Activated T-helper 2 cell treated with anti-CD3 and anti-CD28 coated beads, Interferon-gamma antibody, Interleukin-2, Interleukin-4, amounts not matched to agents 10 μg/mL and 5 μg/mL and 100 μg/mL, durations not matched to agents 14 hours and 24 hours and 36 hours (primary cell): ENCODE measurements at places on chromosomes 2 and 18.

- DNase-seq = peak; percentile 43
These were observed 173.6 kb downstream of the SMAD7 start for GRCh38 chr18:48777026-48777743.

GRCh38 chr2:109439390-109439786, 174.4 kb downstream of the SEPTIN10 start:
- DNase-seq = no peak

DNA sequence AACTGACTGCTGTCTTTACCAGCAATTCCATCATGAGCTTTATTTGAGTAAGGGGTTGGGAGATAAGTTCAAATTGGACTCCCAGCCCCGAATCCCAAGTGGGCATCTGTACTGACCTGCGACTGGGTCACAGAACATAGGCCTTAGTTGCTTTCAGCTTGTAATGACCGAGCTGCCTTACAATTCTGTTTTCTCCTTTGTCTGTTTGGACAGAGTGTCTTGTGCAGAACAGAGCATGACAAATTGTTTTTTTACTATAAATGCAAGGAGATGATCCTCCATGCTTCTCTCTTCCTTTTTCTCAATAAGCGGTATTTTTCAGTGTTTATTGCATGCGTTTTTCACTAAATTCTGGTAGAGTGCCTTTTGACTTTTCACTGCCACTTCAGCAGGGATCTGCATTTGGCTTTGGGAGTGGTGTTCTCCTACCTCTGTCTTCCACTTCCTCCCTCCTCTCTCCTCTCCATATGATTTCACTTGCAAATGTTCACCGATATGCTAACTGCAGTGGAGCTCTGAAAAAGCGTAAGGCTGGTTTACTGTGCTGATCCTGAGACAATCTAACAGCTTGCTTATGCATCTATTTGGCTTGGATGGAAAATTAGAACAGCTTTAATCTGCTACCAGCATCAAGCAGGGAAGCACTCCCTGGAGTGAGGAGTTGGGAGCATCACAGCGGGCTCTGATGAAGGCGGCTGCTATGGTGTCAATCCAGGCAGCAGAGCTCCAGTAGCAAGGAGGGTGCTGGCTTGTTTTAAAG, 158.8 kb upstream of the SMIM21 start:
- no peak for DNase-seq

DNA sequence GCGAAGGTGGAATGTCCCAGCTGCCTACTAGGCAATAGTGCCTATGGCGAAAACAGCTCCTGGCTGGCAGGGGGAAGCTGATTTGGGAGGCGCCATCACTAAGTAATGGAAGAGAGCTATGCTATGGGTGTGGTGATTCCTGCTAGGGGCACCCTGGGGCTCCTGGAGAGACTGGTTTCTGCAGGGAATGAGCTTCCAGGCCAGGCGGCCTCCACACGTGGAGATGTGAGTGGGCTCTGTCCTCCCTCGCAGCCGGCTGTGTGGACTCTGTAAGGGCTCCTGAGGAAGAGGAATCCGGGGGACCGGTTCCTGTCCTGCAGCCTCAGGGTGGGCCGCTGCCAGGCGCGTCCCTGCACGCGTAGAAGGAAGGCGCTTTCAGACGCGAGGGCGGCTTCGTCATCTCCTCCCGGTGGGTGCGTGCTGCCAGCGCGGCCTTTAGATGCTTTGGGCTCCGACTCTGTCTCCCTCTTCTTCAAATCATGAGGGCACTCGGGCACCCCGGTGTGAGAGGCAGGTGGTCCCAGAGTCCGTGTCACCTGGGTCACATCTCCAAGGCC, 55.5 kb upstream of the ANKRD62 start:
- DNase-seq = no peak

DNA sequence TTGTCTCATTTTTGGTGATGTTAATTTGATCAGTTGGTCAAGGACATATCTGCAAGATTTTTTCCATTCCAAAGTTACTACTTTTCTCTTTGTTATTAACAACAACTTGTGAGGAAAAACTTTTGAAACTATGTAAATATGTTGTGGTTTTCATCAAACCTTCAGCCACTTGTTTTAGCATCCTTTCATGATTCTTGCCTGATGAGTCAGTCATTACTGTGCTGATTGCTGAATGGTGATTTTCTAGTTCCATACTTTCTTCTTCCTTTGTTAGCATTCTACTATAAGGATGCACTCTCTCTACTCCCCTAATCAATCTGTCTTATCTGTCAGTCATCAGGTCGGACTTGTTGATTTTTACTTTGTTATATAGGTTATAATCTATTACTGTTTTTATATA, 10.9 kb downstream of the TMEM87B start:
- DNase-seq = no peak

DNA sequence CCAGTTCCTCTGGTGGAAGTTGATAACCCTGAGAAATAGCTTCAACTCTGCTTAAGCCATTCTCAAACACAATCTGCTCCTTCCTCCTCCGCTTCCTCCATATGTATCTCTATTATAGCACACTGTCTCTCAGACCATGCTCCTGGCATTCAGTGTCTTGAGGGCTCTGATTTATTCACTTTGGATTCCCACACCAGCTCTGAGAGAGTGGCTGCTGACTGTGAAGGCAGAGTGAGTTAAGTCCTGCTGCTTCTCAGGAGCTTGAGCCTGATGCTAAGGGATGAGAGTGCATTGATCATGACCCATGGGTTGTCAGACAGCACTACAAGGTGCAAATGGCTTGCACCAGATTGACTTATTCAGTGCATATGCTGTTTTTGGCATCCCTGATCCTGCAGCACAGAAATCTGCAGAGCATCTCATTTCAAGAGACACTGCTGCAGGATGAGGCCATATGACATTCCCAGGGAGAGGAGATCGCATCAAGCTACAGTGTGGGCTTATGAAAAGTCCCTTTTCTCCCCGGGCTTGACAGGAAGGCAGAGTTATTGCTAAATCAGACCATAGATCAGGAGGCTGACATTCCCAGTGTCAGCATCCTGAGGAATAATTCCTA, 500.5 kb upstream of the RAB6C start:
- no peak for DNase-seq

DNA sequence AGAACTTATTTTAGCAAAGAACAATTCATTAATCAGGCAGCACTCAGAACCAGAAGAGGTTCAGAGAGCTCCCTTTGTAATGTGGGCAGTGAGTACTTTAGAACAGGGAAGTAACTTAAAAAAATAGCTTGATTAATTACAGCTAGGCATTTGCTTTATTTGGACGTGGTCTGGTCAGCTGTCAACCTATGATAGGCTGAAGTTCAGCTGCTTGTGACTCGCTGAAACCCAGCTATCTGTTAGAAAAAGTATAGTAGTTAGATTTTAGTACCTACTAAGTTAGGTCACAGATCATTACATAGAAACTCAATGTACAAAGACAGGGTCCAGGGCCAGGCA, 40.0 kb downstream of the PKDCC start:
- DNase-seq = no peak

GRCh38 chr2:133264989-133265401, 303.3 kb downstream of the NCKAP5 start:
- DNase-seq = no peak

- DNase-seq = no peak
These were observed 28.8 kb upstream of the TMEM18 start for GRCh38 chr2:705971-706511.

DNA sequence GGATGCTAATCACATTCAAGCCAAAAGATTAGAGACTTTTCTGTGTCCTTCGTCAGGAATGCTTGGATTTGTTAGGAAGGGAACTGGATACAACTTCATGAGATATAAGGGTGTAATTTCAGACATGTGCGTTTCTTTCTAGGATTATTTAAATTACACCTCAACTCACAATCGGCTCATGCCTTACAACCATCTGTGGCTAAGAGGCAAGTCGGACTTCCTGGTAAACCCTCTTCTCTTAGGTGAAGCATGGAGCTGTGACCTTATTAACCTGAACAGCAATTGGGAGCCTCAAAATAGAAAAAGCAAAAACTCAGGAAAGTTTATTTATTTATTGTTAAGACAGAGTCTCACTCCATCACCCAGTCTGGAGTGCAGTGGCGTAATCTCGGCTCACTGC, 61.8 kb downstream of the SEMA4F start:
- no peak for DNase-seq

DNA sequence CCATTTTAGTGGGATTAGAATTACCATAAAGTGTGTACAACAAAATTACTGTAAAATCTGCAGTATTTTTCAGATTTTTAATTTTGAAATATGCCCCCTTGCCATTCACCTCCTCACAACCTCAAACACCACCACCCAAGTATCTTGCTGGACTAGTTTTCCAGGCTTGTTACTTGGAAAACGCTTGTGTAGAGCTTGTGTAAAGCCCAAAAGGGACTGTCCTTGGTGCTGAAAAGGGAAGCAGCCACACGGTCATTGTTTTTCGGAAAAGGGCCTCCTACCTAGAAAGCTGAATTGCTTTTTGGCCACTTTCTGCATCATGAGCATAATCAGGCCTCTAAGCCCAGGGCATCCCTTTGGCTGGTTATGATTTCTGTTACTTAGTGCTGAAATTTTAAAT, 563.4 kb downstream of the LRRTM4 start:
- no peak for DNase-seq

GRCh38 chr2:47592381-47592780, 189.4 kb downstream of the MSH2 start:
- DNase-seq = no peak

- no peak for DNase-seq
These were observed 278.7 kb upstream of the PXDN start for GRCh38 chr2:2022941-2023586.

GRCh38 chr2:7363906-7364305, 446.7 kb downstream of the RNF144A start:
- no peak for DNase-seq

- no peak for DNase-seq
These were observed 70.3 kb downstream of the BCL2L11 start for GRCh38 chr2:111190816-111191540.

GRCh38 chr2:136468799-136469369, 296.5 kb upstream of the THSD7B start:
- DNase-seq = no peak

DNA sequence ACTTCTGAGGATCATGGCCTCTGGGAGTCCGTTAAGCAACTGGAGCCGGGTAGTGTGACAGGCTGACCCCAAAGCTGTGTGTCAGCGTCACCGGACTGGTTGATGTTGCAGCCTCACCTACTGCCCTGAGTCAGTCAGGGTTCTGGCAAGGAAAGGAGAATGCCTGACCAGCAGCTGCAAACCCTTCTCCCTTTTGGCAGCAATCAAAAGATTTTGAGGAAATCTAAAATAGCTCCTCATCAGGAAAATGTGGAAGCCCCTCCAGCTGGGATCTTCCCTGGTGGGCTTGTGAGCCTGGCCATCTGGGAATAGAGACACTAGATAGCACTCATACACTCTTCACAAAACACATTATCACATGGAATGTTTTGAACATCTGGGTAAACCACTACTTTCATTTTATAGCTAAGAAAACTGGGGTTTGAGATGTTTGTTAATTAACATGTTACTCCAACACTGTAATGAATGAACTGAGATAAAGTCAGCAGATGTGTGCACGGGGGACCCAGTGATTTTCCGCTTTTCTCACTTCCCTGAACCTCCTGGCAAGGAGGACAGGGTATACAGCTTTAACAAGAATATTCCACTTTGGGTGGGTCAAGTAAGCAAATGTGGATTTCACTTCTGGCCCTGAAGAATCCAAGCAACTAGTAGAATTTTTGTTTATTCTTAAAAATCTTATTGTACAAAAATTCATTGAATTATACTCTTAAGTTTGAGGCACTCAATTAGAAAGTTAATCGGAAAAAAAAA, 24.7 kb downstream of the CLUL1 start:
- no peak for DNase-seq

DNA sequence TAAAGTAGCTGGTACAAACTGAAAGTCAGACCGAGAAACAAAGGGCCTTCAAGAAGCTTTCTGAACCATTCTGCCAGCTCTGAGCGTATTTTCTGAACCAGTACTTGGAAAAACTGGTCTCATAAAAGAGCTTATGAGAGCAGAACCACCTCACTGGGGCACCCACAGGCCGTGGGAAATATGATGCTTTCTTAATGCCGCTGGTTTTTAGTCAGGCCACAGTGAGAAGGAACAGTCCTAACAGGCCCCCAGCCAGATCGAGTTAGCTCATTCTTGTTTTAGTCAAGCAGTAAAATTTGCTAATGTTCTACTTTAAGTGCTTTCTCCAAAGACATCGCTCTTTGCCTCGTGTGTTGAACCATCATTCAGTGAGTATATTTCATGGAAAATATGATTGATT, 12.7 kb upstream of the NOSTRIN start:
- DNase-seq = no peak

DNA sequence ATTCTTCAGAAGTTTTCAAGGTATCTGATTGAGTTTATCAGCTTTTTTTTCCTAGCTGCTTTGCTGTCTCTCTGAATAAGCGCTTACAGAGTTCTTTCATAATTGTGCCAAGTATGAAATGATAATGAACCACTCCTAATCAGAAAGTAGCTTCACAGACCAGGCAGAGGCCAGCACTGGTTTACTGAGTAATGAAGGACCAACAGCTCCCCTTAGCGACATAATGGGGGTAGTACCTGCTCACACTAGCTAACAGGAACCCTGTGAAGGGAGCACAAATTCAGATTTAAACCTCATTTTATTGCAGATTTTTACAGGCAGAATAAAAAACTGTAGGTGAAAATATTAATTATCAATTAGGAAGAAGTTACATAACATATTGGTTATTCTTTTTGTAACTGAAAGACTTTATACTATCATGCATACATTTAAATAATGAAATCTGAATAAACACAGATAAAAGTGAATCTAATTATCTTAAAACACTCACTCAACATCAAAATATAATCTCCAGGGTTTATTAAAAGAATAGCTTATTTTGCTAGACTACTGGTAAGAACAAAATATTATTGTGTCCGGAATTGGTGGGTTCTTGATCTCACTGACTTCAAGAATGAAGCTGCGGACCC, 53.7 kb upstream of the LRRC30 start:
- no peak for DNase-seq

GRCh38 chr2:234629596-234629995, 132.7 kb upstream of the ARL4C start:
- DNase-seq = no peak

- DNase-seq = no peak
These were observed 119.6 kb upstream of the OTOS start for GRCh38 chr2:240259924-240260529.

DNA sequence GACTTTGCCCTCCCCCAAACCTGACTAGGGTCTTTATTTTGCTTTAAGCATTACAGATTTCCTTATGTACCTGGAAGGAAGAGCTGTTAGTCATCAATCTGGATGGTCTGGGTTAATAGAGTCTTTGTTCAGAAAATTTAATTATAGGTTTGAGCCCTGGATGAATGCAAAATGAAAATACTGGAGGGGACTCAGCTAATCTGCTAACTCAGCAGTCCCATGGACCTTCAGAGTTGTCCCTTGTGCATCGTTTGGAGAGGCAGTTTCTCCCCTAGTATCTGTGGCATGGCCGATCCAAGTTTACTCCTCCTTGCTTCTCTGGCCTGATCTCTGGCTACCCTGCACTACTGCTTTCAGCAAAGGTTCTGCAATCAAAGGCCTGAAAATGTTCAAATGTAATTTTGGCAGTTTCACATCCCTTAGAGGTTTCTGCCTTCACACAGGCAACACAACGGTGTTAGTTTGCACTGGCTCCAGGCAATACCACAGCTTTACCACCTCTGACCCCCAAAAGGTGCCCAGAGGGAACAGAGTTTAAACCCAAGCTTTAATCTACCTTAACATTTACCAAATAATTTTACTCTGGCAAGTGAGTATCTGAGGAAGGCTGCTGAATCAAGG, 134.3 kb downstream of the THADA start:
- no peak for DNase-seq

- DNase-seq = no peak
These were observed 283.9 kb upstream of the CRIM1 start for GRCh38 chr2:36071698-36072097.

GRCh38 chr18:58310517-58310916, 266.5 kb downstream of the NEDD4L start:
- DNase-seq = no peak

- DNase-seq = peak; percentile 25
These were observed 501 bp downstream of the RETREG2 start for GRCh38 chr2:219178377-219179175.
